ENCODE measurements at places on chromosomes 12 and 14.
A peak's percentile ranks its signal among the peaks of the same experiment; 100 is the strongest.

GRCh38 chr12:120851944-120852343, 52.2 kb downstream of the SPPL3 start:
- no peak for DNase-seq

- DNase-seq = no peak
These were observed 669 bp upstream of the WSCD2 start for GRCh38 chr12:108128221-108129016.

- no peak for DNase-seq
These were observed 49.4 kb upstream of the BCL11B start for GRCh38 chr14:99321236-99321925.

GRCh38 chr12:6868211-6869048, 1.1 kb downstream of the TPI1 start:
- DNase-seq = no peak

GRCh38 chr12:51759175-51759574, 89.3 kb downstream of the FIGNL2 start:
- no peak for DNase-seq

DNA sequence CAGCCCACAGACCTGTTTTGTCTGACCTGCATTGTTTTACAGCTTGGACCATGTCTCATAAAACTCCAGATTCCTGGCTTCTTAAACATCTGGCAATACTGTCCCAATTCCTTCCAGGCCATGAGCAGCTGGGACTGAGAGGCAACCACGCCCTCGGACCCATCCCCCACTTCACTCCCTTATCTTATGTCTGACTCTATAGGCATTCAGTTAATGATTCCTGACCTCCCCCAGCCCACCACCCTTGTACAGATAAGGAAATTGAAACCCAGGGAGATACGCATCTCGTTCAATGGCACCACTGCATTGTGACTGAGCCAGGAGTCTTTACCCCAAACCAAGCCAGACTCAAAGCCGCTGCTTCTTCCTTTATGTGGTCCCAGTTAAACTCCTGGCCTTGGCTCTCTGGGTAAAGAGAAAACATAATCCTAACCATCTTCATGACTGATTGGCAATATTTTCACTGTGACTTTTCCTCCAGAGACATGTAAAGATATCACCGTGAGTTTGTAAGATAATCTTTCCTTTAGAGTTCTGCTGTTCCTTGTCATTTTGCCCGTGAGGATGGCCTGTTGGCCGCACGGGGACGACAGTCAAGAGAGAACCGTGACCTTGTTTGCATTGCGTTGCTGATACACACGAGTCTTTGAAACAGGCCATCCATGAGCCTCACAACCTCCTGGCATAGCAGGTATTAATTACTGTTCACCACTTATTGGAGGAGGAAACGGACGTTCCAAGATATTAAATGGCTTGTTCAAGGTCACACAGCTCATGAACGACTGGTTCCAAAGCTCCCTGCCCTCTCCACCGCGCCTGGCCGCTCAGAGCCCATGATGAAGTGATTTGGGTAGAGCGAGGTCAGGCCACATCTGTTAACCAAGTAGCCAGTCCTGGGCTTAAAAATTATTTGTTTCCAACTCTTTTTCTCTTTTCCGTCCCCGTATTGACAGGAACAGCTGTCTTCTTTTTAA, 39.4 kb downstream of the MAP1LC3B2 start:
- no peak for DNase-seq

DNA sequence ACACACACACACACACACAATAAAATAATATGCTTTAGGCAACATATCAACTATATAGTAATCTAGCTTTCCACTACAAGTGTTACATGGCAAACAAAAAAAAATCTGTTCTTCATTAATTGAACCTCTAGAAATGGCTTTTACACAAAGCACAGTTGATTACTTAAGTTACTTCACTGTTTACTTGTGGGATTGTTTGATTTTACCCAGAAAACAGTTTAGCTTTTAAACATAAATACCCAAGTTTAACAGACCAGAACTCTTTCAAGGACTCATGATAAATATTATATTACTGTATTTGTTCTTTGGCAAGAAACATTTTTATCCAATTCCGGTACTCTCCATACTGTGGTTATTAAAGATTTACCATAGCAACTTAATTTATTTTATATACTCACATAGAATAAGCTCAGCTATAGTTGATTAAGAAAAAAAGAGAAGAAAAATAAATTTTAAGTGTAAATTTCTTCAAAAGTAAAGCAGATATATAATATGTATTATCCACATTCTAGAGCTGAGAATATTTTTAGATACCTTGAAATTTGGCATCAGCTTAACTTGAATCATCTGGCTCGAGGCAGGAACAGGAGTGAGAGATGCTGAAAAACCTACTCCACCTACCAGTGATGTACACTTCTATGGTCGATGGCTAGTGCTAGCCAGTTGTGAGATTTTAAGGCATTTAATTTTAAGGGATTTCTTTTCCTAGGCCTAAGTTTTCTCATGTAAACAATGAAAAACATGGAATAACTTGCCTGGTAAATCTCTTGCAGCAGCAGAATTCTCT, 126.0 kb downstream of the BTG1 start:
- DNase-seq = no peak

DNA sequence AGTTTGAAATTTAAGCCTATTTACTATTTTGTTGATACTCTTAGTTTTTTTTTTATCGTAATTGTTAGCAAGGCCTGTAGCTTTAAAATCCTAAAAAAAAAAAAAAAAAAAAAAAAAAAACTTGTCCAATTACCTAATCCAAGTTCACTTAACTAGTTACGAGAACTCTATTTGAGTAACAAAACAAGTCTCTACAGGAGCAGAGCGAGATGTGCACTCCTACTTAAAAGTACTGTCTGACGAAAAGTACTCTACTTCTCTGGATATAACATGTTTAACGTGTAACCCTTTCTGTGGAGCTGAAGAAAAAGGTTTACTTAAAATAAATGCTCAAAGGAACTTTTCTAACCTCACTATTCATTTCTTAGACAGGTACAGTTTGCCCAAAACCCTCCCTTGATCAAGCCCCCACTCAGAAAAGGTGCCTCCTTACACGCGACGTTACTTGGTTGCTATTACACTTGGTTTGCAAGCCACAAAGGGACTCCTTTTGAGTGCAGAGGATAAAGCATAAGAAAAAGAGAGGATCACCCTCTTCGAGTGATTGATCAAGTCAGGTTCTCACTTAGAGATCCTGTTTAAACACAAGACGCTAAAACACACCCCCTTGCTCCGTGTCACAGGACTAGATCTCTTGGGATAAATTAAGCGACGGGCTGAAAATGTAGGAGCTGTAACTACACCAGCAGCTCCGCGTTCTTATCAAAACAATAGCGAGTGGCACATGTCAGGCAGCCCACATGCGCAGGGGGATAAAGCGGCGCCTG, 2.2 kb downstream of the BAZ1A start:
- peak; percentile 5 for DNase-seq

DNA sequence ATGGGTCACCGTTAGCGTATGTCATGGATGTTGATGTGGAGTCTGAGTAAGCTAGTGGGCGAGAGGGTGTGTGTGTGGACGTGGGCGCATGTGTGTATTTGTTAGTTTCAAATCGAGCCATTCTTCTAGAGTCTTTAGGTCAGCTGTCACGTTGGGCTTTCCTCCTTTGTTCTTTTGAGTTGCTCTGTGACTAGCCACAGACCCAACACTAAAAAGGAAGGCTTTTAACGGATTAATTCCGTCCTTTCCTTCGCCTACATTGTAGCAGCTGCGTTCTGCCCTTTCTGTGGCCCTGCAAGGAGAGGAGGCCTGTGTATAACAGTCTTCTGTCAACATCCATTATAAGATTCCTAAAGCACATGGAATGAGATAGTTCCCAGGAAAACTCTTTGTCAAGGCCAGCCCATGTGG, 117.2 kb upstream of the DNM1L start:
- no peak for DNase-seq

DNA sequence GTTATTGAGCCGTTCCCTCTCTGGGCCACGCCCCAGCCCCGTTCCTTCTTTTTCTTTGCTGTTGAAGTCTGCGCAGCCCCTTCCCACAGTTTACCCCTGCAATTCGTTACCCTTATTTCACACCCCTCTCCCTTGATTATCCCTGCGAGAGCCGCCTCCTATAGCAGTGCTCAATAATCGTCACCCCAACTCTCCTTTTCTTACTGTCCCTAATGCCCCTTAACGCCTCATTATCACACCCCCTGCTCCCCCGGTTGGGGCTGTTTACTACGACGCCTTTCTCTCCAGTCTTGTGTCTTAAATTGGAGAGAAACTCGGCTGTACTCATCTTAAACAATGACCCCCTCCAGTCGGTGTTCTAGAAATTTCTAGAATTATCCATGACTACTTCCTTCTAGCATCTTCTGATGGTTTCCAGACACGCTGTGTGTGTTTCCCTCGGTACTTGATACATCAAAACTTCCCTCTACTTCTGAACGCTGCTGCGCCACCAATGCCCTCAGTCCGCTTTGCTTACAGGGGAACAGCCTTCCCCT, 713 bp upstream of the FBXL14 start:
- DNase-seq = no peak

DNA sequence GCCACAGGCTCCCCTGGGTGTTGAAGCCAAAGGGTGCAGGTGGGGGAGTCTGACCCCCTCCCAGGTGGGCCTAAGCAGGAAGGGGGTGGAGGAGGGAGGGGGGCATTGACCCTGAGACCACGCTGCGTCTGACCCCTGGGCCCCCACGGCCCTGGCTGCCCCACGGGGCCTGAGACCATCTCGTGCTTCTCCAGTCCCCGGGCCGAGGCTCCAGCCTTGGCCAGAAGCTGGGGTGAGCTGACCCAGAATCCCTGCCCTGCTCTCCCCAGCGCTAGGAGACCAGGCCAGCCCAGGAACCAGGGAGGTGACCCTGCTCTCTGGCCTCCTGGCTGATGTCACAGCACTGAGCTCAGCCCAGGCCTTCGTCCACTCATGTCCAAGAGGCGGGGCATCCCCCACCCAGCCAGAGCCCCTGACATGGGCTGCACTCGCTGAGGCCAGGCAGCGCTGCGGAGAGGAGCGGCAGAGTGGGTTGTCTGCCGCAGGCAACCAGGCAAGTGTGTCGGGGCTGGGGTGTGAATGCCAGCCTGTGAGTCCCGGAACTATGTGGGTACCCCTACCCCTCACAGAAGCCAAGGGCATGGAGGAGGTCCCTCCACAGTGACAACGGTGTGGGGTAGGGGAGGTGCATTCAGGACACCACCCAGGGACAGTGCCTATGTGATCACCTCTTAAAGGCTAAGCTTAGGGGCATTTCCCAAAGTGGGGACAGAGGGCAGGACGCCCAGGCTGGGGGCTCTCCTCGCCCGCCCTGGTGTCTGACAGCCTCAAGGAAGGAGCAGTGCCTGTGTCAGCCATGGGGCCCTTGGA, 6.3 kb downstream of the TRMT61A start:
- no peak for DNase-seq

- DNase-seq = no peak
These were observed 67.7 kb upstream of the CD163 start for GRCh38 chr12:7571257-7571656.
